ENCODE measurements at places on chromosomes 6 and 20. TPM values are rescaled to one million over a fixed set of nuclear protein-coding genes. Genes with fewer than 3 reads are reported as not detected.
A peak's percentile ranks its signal among the peaks of the same experiment; 100 is the strongest.

DNA sequence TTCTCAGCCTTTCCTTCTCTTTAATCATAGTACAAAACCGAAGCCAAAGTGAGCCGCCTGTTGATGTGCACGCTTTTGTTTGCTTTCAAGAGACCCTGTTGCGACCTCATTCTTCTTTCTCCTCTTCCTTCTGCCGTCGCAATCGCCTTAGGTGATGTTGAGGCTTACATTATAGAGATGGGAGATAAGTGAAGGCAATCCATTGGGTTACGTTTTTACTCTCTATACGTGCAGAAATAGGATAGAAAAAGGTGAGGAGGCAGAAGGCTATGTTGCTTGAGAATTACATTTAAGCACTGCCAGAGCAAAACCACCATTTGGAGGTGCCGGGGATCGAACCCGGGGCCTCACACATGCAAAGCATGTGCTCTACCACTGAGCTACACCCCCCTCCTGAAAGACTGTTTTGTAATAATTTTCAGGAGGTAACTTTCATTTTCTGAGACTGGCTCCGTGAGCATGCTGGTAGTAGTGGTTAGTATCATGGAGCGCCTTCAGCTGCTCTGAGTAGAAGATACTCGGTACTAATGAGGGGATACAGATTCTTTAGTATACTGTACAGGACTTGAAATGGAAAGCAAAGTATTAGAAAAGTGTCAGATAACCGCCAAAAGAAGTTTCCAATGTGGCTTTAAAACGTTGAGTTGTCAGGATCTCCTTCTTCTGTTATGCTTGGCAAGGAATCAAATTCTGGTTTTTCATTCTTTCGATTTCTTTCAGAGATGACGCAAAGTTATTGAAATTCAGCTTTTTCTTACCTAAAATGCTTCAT, 165.6 kb downstream of the TRIM27 start:
- DNase-seq: no peak

HMGN3 gene
- 37.4 TPM for total RNA-seq

HRH3 gene
- total RNA-seq: not detected

HAO1 gene
- total RNA-seq: not detected

DNA sequence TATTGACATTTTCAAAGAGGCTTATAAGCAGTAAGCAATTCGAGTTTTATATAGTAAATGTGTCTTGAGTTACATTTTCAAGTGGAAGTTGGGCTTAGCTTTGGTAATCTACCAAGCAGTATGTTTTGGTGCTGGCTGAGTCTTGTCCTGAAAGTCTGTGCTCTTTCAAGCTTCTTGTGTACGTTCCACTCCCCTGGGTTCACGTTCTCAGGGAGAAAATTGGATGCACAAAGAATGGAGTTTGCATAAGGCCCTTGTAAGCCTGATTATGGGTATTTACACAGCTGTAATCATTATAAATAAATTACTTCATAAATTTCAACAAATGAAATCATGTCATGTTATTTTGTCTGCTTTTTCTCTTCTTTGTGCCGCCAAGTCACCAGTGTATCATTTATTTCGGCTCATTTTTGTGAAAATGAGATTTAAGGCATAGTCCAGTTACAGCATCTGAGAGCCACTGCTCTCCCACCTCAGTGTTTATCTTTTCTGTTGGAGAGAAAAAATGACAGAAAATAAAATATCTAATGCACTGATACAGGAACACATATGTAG, 262.5 kb downstream of the BTBD3 start:
- DNase-seq: no peak

- DNase-seq: no peak
Observed at GRCh38 chr6:133764008-133764753, 124.7 kb upstream of the TCF21 start.

ADTRP gene
- total RNA-seq: 24.1 TPM

DNA sequence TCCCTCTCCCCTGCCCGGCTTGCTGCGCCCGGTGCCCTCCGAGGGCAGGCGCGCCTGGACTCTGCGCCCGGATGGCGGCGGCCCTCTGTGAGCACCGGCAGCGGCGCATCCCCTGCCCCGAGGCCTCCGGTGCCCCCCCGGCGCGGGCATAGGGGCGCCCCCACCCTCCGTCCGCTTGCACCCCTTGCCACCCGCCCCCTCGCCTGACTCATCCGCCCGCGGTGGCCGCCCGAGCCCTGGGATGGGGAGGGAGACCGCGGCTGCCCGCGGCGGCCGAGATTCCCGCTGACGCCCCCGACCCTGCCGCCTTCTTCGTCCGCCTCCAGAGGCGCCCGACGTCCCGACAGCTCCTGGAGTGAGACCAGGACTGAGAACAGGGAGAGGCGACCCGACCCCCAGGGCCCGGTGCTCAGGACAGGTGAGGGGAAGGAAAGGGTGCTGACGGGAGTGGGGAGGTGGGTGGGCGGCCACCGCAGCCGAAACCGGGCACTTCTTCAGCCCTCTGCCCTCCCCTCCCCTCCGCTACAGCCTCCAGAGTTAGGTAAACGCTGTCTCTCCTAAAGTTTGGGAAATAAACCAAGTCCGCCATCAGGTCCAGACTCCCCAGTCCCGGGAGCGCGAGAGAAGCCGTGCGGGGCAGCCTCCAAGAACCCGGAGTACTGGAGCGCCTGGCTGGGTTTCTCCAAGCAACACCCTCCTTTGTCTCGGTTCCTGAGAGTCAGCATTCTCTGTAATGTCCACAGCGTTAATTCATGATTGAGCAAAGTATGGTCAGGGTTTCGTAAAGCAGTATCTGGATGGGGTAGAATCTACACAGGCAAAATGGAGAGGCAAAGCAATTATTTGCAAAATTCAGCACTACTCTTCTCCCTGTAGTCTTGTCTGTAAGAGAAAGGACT, 539 bp downstream of the TMEM200A start:
- DNase-seq: peak; percentile 61
